Stimulated activated CD4-positive, alpha-beta T cell treated with anti-CD3 and anti-CD28 coated beads, Interleukin-15, amount 100 ng/mL, for 1 hour (primary cell): ENCODE measurements at places on chromosomes 2 and 18.

DNA sequence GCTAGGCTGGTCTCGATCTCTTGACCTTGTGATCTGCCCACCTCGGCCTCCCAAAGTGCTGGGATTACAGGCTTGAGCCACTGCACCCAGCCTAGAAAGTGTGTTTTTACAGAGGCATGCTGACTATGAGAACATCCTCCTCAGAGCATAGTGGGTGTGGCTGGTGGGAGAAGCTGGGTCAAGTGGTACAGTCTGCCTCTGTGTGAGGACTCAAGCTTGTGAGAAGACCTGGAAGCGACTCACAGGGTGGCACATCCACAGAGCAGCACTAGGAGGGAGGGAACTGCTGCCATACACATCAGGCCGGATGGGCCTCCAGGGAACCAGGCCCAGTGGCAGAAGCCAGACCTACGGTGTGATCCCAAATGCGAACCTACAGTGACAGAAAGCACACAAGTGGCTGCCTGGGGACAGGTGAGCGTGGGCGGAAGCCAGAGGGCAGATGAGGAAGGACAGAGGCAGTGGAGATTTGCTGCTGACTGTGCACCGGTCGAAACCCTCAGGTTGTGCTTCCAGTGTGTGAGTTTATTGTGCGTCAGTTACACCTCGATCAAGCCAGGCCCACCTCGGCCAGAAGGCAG, 8.9 kb downstream of the ARHGEF4 start:
- DNase-seq, result no peak

GRCh38 chr2:231482806-231483391, 18.6 kb upstream of the NCL start:
- DNase-seq, result peak; percentile 53

- no peak for DNase-seq
Measured at GRCh38 chr2:231373184-231373583, 22.3 kb upstream of the B3GNT7 start.

DNA sequence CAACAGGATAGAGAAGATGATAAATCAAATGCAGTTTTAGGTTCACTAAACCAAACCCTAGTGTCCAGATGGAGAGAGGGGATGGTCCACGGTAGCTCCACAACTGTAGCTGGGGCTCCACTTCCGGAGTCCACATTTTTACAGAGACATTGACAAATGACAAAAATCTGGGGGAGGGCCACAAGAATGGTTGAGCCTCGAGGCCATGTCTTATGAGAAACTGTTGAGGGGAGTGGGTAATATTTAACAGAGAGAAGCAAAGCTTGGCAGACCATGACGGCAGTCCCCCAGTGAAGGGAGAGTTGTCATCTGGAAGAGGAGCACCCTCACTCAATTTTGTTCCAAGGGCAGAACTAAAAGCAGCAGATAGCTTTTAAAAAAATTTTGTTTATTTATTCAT, 17.6 kb upstream of the EPHA4 start:
- DNase-seq, result no peak

DNA sequence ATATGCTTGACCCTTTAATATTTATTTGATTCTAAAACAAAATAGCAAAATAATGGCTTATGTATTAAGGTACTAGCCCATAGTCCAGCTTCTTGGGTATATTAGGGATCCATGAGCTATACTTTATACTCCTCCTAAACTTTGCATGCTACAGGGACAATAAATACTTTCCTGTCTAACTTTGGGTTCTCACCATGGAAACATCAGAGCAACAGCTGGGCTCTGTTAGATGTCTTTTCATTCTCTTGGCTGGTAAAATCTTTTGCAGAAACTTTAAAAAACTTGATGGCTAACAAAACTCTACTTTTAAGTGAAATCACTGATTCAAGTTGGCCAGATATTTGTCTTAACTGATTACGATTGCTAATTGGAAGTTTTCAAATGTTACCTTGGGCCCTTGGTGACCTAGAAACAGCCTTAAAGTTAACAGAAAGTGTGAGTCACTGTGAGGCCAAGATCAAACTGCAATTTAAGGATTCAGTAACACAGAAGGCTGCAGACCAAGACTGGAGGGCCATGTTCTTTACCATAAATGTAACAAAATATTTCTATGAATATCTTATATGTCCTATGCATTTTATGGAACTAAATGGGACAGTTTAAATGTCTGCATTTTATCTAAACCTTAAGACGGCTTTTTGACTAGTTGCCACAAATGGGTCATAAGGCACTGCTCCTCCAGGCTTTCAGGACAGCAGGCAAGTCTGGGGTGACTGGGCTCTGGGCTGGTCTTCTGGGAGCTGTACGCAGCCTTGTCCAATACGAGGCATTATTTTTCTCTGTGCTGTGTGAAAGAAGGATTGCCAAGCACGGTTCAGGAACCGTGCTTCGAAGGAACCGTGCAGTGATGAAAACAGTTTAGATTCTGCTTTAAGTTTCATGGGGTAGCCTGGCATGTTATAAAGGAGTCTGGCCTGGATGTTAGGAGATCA, 188.5 kb downstream of the TPGS2 start:
- no peak for DNase-seq

DNA sequence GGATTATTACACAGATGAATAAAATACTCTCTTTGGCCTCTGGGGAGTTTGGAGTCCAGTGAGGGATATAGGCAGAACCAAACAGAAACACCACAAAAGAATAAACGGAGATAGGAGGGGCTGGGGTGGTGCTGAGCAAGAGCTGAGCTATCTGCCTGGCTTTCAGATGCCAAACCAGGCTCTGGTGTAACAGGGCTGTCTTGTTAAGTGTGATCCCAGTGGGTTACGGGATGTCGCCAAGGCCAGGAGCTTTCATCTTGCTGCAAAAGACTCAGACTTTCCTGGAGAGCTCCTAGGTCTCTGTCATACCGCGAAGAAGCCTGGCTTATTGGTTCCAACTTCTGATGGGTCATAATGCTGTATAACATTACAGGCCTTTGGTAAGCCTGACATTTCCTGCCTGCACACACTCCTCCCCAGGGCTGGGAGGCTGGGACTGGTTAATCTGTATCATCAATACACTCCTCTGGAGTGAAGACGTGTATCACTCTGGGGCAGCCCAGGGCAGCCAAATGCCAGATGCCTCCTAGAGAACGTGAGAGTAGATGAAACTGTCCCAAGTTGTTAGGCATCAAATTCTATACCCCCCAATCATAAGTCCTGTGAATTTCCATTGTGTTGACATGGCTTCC, 60.5 kb downstream of the STPG4 start:
- no peak for DNase-seq

DNA sequence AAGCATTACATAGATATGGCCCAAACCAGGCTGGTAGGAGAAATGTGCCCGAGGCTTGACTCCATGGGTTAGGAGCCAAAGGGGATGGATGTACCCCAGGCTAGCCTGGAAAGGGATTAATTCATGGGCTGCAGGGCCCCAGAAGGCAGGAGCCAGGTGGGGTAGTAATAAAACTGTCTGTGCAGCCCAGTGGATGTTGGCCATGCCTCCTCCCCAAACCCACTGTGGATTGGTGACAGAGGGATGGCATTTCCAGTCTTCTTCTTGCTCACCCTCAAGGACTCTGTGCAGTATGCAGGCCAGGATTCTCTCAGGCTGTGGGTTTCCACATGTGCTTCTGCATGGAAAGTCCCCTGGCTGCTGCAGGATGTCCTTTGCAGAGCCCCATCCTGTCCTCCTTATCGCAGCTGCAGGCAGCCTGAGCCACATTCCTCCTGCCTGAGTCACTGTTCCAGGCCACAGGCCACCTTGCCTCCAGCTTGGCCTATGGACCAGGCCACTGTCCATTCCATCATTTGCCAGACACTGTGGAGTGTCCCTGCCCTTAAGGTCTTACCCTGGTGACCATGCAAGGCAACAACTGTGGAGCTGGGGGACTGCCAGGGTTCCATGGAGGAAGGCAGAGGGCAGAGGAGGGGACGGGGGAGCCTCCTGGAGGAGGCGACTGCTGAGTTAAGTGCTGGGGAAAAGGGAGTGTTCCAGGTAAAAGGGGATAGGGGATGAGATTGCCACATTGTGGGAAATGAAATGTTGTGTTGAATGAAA, 38.9 kb downstream of the INO80C start:
- DNase-seq, result no peak

GRCh38 chr2:156158808-156159207, 173.7 kb downstream of the NR4A2 start:
- DNase-seq, result no peak

DNA sequence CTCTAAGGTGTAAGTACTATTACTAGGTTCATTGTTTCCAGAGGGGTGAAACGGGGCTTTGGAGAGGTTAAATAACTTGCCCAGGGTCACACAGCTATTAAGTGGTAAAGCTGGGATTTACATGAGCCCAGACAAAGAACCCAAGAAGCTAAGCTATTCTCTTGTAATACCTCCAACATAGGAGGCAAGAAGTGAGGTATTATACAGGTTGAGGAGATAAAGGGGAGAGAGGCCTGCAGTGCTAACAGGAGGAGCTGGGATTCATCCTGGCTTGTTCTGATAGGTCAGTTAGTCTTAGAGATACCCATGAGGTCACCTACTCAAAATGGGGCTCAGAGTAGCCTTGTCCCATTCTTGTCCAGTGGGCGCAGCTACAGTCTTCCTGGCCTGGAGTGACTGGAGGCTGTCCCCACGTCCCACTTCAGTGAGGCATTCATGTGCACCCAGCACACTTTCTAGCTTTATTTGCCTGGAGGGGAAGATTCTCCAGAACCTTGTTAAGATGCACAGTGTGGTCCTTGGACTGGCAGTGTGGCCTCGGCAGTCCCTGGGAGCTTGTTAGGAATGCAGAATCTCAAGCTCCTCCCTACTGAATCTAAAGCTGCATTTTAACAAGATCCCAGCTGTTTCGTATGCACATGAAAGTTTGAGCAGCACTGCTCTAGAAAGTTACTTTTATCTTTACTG, 63.5 kb downstream of the MEIS1 start:
- no peak for DNase-seq

GRCh38 chr18:429030-429429, 71.5 kb downstream of the COLEC12 start:
- DNase-seq, result no peak

DNA sequence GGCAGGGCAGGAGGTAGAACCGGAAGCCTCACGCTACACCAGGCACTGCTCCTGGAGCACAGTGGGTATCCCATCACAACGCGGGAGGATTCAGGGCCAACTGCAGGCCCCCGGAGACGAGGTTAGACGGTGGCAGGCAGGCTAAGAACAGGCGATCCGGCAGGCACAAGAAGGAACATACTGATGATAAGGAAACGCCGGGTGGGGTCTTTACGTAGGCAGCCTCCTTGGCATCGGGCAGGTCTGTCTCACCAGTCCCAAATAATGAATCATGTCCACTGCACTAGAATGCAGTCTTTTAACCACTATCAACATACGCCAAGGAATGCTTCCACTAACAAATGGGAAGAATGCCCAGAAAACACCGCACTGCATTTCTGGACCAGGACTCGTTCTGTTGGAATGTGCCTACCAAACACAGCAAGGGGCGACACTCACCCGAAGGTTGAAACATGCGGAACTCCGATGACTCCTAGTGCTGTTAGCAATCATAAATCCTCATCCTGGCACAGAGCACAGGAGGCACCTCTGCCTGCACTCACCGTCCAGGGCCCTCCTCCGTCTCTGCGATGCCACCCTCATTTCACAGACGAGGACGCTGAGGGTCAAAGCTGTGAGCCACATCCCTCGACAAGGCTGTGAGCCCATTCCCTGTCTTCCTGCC, 35.2 kb downstream of the ZNF516 start:
- DNase-seq, result no peak

- DNase-seq, result no peak
Measured at GRCh38 chr18:63098018-63098981, 221.3 kb downstream of the BCL2 start.

DNA sequence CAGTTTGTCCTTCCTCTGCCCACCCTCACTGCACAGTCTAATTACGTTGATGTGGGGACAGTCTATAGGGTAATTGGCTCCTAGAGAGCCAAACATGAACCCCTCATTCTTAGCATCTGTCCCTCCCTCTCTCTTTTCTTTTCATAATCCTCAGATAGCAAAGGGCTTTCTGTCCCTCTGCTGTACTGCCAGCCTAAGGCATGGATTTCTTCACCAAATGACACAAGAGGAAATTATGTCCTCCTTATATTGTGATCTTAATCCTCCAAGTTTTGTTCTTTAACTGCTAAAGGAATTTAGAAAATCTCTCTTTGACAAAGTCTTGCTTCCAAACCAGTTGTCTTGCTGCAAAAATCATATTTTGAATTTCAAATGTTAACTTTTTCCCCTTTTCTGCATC, 18.5 kb downstream of the ANTXR1 start:
- no peak for DNase-seq

DNA sequence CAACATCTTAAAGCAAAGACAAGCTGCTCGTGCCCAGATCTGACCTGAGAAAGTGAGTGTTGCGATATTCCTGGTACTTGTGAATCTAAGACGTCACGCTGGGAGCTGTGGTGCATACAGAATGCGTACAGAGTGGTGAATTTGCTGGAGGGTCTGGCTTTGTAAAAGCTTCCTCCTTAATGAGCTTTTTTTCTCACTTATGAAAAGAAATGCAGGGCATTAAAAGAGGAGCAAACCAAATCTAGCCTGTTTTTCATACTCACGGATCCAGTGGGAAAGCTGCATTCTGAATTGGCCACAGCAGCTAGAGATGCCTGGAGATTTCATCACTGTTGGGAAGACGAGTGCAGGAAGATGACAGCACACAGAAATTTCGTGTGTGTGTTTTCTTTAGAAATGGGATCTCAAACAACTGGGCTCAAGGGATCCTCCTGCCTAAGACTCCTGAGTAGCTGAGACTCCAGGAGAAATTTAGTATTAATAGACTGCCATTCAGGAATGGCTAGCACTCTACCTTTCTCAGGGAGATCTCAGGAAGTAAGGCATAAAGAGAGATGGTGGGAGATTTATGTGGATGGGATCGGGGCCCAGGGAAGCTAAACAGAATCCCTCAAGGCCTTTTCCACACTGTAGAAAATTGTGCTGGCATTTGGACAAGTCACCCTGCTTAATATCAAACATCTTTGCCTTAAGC, 181.3 kb downstream of the ALPK2 start:
- no peak for DNase-seq
